HuH-7 (cell line): ENCODE measurements at places on chromosomes 16 and 17.
A peak's percentile ranks its signal among the peaks of the same experiment; 100 is the strongest.

DNA sequence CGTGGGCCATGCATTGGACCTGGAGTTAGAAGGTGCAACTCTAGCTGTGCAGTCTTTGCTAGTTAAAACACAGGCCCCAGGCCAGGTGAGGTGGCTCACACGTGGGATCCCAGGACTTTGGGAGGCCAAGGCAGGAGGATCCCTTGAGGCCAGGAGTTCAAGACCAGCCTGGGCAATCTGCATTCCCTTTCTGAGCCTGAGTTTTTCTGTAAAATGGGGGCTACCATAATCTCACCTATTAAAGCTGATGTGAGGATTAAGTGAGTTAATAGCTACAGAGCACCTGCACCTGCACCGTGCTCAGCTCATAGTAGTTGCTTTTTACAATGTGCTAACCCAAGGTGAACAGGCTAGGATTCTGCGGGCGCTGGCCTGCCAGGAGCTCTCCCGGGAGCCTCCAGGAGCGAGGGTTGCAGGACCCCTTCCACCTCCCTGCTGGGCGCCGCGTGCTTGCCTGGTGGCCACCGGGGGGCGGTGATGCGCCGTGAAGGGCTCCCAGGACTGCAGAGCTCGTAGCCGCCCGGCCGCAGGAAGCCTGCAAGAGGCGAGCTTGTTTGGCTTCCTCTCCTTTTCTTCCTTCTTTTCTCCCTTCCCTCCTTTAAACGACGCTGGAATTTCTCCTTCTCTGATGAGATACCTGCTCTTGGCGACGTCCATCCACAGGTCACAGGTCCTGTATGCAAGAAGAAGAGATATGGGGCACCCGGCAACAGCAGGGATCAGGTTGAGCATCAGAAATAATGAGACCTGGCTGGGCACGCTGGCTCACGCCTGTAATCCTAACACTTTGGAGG lies 51.3 kb downstream of the ZFP90 start:
- DNase-seq: peak; percentile 75

DNA sequence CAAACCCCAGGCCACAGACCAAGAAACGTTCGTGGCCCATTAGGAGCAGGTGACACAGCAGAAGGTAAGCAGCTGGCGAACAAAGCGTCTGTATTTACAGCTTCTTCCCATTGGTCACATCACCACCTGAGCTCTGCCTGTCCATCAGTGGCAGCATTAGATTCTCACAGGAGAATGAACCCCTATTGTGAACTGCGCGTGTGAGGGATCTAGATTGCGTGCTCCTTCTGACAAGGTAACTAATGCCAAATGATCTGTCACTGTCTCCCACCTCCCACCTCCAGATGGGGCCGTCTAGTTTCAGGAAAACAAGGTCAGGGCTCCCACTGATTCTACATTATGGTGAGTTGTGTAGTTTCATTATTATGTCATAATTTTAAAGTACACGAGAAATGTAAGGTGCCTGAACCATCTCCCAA lies 186.3 kb downstream of the CPPED1 start:
- no peak for DNase-seq

DNA sequence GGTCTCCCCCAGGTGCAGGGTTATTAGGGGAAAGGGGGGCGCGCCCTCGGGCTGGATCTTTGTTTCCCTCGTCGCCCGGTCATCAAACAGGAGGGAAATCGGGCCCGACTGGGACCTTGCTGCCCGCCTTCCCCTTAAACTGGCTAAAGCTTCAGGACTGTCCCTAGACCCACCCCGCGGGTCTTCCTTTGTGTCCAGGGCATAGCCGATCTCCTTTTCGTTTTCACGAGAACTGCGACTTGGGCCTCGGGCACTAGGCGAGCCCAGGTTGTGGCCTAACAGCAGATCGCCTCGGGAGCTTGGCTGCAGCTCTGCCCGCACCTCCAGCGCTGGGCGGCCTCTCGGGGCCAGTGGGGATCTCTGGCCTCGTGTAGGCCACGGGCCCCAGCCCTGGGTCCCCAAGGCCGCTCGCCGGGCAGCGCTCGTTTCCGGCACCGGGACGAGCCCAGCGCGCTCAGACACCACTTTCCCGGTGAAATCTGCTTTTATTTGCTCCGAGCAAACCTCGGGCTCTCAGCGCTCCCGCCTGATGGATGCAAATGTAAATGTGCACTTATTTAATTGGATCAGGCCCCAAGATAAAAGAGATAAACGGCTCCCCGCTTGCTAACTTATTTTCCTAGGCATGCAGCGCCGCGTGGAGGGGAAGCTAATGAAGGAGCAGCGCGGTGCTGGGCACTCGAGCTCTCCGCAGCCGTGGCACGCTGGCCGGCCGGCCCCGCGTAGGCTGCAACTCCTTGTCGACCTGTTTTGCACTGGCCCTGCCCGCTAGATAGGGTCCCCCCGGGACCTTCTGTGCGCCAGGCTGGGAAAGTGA lies 7.8 kb downstream of the IRX5 start:
- no peak for DNase-seq

GRCh38 chr16:57036945-57037344 lies 47.6 kb downstream of the NLRC5 start:
- DNase-seq: no peak

DNA sequence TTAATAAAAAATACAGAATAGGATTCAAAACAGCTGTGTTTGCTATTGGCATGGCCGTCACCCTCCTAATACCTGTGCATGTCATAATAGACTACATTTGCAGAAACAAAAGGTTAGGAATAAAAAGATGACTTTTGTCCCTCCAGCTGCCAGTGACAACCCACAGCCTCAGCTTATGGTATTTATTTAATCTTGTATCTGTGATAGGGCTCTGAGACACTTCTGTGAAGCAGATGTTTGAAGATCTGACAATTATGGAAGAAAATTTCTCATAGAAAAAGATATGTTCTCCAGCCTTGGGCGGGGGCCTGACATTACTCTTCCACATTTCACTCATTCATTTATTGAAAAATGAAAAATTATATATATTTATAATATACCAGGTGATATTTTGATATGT lies 62.2 kb downstream of the PITPNC1 start:
- no peak for DNase-seq

DNA sequence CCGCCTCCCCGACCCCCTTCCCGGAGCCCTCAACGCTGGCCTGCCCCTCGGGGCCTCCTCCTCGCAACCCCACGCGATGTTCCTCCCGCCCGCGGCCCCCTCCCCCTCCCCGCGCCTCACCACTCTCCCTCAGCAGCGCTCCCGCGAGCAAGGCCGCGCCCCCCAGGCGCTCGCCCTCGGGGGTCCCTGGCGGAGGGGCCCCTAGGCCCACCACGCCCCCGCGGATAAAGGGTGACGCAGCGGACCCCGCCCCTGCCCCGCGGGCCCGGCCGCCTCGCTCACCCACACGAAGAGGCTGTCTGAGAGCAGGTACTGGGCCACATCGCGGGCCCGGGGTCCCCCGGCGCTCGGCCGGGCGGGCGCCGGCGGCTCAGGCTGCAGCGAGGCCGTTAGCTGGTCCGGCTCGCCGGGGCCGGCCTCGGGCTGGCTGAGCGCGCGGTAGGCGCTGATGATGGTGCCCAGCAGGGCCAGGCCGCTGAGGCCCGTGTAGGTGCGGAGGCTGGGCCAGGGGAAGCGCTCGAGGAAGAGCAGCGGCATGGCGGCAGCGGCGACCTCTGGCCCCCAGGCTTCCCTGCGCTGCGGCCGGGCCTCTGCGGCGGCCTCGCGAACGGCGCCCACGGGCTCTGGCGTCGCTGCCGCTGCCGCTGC lies 430 bp downstream of the AMFR start:
- DNase-seq: peak; percentile 17

- no peak for DNase-seq
Measured at GRCh38 chr17:78460951-78461798, 82.7 kb downstream of the PGS1 start.

DNA sequence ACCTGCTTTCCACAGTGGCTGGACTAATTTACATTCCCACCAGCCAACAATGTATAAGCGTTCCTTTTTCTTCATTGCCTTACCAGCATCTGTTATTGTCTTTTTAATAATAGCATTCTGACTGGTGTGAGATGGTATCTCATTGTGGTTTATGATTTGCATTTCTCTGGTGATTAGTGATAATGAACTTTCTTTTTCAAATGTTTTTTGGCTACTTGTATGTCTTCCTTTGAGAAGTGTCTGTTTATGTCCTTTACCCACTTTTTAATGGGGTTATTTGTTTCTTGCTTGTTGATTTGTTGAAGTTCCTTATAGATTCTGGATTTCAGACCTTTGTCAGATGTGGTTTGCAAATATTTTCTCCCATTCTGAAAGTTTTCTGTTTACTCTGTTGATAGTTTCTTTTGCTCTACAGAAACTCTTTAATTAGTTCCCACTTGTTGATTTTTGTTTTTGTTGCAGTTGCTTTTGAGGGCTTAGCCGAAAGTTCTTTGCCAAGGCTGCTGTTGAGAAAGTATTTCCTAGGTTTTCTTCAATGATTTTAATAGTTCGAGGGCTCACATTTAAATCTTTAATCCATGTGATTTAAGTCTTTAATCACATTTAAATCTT lies 26.8 kb downstream of the ITGAM start:
- DNase-seq: no peak
